ENCODE measurements at places on chromosomes 3 and 15. TPM values are rescaled to one million over a fixed set of nuclear protein-coding genes. Genes with fewer than 3 reads are reported as not detected.

ACKR4 gene
- total RNA-seq = 0.22 TPM

FAM107A gene
- total RNA-seq = not detected

DNAH12 gene
- 0.29 TPM for total RNA-seq

CYP8B1 gene
- total RNA-seq = not detected

CLDN11 gene
- 2.5 TPM for total RNA-seq

ERICH6 gene
- not detected for total RNA-seq

SLC22A14 gene
- total RNA-seq = 0.62 TPM

BFSP2 gene
- total RNA-seq = not detected

CRYBG3 gene
- total RNA-seq = 17.7 TPM

HEG1 gene
- total RNA-seq = 107 TPM

ZMYND10 gene
- total RNA-seq = 1.1 TPM

RIOX2 gene
- total RNA-seq = 26.5 TPM

GCNT3 gene
- 0.70 TPM for total RNA-seq

AHSG gene
- not detected for total RNA-seq

CLDN16 gene
- total RNA-seq = not detected

APOD gene
- total RNA-seq = 2.1 TPM

ZPLD1 gene
- not detected for total RNA-seq

SEMA3G gene
- total RNA-seq = not detected

MAGI1 gene
- 18.9 TPM for total RNA-seq

CCR5 gene
- not detected for total RNA-seq

TMEM266 gene
- 1.1 TPM for total RNA-seq

KNG1 gene
- not detected for total RNA-seq

CERS3 gene
- total RNA-seq = not detected

MAP3K13 gene
- 18.2 TPM for total RNA-seq

CHRM5 gene
- not detected for total RNA-seq

CHRNA7 gene
- total RNA-seq = 1.5 TPM

TTLL13 gene
- not detected for total RNA-seq

WDR76 gene
- total RNA-seq = 15.3 TPM

SEMA6D gene
- 4.9 TPM for total RNA-seq
